ENCODE measurements at places on chromosomes 2 and 18. TPM values are rescaled to one million over a fixed set of nuclear protein-coding genes. Genes with fewer than 3 reads are reported as not detected.

TDRD15 gene
- not detected for total RNA-seq

GRCh38 chr2:38750011-38750890 is 910 bp downstream of the SRSF7 start:
- peak overlapping the region; percentile 95 for H3K27ac ChIP-seq
- H3K27me3 ChIP-seq: no peaks in the 10 kb centered on the region
- no peaks in the 10 kb centered on the region for H3K36me3 ChIP-seq
- H3K4me1 ChIP-seq: peaks cover 2% of the 10 kb centered on the region

- H3K27me3 ChIP-seq: no peaks in the 10 kb centered on the region
- no peaks in the 10 kb centered on the region for H3K4me1 ChIP-seq
- no peak for DNase-seq
- no peaks in the 10 kb centered on the region for H3K36me3 ChIP-seq
- H3K4me3 ChIP-seq: no peak overlapping the region
Observed at GRCh38 chr2:6723865-6724604, 141.7 kb downstream of the CMPK2 start.

ALMS1 gene
- 46.9 TPM for total RNA-seq

DNA sequence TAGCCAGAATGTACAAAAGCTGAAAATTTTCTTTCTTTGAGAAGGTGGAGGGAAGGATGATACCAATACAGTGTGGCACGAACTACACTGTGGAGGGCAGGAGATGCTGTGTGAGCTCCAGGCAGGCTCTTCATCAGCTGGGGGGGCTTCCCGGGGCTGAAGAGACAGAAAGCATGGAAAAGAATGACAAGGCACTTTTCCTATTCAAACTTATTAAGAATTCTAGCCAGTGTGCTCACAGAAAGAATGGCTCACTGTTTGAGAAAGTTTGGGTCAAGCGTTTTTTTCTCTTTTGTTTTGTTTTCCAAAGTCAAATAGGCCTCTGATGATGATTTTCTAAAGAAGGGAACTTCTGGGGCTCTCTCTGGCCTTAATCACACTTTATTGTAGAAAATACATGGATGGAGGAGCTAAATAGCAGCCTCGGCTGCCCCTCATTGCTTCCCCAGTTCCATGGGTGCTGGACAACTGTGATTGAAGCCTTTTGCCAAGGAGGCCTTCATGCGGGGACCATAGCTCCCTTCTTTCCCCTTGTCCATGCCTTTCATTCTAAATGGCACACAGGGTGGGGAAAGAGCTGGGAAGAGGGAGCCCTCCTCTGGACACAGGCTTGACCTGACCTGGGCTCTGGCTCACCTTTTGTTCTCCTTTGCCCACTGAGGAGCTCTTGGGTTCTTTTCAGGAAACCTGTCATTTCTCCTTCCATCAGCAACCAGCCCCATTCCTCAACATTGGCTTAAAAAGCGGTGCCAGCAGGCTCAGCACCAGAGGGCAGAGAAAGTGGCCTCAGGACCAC is 130.6 kb downstream of the TDRD15 start:
- no peak overlapping the region for H3K4me3 ChIP-seq
- H3K27me3 ChIP-seq: no peaks in the 10 kb centered on the region
- H3K36me3 ChIP-seq: no peaks in the 10 kb centered on the region
- no peak overlapping the region for H3K27ac ChIP-seq
